Left colon (tissue), 2 donors: ENCODE measurements at places on chromosomes 5 and 9.

- no peak for DNase-seq
Observed at GRCh38 chr5:1354576-1354975, 9.7 kb upstream of the CLPTM1L start.

DNA sequence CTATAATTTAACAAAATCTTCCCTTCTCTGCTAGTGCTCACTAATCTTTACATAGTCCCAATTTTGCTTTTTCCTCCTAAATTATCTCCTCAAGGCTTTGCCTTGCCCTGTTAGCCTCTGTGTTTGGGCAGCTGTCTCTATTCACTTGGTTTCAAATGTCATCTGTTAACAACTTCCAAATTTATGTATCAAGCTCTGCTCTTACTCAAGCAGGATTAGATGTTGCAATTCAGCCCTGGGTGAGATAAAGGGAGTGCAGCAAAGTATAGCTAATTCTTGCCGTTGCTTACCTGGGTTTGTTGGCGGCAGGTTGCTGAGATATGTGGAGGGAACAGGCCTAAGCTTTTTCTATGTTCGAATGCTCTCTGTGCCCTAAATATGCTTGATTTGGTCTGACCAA, 483.8 kb downstream of the DMAC1 start:
- DNase-seq, result no peak

- DNase-seq, result no peak
Observed at GRCh38 chr9:106799152-106799551, 63.8 kb upstream of the ZNF462 start.

GRCh38 chr5:143195491-143195890, 208.0 kb downstream of the NR3C1 start:
- no peak for DNase-seq

DNA sequence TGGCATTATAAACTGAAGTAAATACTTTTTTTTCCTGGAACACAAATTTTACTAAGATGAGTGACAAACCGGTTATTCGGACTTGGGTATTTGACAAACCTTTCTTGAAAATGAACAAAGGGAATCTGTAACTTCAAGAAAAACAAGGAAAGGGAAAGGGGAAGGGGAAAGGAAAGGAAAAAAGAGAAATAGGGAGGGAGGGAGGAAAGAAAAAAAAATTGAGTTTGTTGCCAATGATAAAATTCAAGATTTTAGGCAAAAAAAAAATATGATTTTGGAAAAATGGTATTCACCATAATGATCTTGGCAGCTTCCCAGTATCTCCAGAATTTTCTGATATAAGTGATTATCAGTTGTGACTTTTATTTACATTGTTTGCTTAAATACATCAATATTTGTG, 1.6 kb upstream of the TTC33 start:
- DNase-seq, result no peak

GRCh38 chr9:31776471-31776870, 608.0 kb upstream of the ACO1 start:
- DNase-seq, result no peak

DNA sequence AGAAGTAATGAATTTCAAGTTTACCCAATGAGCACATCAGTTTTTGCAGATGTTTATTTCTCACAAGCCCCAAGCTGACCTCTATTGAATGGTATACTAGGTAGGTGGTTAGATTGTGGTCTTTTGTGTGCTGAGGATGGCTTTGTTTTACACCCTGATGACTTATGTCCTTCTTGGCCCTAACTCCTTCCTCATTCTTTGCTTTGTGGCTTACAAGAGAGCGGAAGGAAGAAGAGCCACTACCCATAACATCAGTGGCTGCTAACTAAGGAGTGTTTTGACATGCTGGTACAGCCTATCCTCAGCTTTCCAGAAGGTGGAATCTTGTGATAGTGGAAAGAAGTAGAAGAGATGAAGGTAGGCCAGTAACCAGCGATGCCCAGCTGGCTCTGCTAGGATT, 85.7 kb upstream of the NTRK2 start:
- no peak for DNase-seq

- DNase-seq, result no peak
Observed at GRCh38 chr5:79754865-79755555, 65.4 kb downstream of the CMYA5 start.

DNA sequence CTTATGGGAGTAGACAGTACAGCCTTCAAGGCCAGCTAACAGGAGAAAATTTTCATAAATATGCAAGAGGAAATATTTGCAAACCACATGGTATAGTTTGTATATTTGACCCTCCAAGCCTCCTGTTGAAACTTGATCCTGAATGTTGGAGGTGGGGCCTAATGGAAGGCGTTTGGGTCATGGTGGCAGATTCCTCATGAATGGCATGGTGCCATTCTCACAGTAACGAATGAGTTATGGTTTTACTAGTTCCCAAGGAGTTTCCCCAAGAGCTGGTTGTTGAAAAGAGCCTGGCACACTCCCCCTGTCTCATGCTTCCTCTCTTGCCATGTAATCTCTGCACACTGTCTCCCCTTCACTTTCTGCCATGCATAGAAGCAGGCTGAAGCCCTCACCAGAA, 3.3 kb upstream of the PAIP1 start:
- DNase-seq, result no peak

DNA sequence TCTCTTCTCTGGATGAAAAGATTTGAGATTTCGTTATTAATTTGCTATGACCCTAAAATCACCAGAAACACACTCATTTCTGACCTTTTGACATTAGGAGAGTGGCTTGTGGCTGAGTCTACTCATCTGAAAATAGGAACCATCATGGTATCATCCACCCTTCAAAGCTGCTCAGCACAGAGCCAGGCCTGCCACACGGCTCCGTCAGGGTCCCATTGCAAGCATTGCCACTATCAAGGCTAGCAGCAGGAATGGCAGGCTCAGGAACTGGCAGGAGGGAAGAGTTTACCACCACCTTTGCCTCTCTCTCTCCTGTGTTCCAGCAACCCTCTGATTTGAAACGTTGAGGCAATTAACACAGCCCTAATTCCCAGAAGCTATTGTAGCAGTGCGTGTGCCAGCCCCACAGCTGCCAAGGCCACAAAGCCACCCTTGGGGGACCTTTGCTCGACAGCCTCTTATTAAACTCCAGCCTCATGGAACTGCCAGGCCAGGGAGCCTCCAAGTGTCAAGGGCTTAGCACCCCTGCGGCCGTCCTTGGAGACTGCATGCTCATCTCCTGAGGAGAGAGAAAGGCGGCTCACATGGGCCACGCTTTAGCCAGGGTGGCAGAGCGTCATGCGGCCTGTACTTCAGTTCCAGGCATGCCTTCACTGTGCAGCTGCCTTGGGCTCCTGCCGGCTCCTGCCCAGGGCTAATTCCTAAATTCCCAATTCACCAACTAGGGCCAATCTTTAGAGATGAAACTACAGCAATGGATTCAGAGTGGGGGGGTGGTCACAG, 145.9 kb downstream of the ROR2 start:
- DNase-seq, result no peak

DNA sequence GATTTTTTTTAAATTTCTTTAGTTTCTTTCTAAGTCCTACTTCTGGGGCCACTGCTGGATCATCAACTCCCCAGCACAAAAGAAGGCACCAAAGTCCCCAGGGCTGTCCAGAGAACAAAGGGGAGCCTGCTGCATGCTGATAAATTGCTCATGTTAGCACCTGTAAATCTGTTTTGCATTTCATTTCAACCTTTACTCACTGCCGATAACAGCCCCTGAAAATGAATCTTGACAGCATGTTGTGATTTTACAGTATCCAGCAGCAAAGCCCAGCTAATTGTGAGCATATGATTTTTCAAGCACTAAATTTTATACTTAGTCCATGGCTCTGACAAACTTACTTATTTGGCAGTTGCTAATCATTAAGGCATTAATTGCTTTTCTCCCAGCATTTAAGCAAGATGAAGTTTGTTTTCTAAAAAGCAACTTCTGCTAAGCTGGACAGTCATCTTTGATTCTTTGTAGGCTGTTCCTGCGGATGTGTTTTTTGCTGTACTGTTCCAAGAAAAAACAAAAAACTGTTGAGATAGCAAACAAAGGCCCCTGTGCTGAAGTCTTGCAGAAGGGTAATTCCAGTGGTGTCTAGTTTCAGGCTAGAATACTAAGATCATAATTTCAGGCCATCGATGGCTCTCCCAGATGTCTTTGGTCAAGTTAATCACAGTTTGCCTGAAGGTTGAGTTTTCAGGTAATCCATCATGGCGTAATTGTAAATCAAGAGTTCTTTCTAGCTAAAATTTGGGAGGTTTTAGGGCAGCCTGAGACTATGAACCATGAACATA, 73.1 kb upstream of the GAS1 start:
- DNase-seq, result no peak

GRCh38 chr9:87141124-87141523, 193.8 kb upstream of the GAS1 start:
- no peak for DNase-seq

DNA sequence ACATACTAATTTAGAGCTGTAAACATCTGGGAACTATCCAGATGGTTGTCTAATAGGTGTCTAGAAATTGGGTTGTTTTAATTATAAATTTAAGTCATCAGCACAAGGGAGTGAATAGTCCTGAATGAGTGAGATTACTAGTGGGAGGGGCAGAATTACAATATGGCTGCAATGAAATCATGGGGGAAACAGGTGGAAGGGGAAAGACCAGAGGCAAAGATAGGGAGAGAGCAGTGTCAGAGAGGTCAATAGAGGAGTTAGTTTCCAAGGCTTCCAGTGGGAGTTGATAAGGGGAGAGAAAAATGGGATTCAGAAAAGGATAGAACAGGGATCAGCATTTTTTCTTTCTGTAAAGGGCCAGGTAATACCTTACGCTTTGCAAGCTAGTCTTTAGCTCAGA, 8.9 kb downstream of the AK6 start:
- no peak for DNase-seq
